Endothelial cell (in vitro differentiated cells): ENCODE measurements at places on chromosomes 7 and 10. TPM values are rescaled to one million over a fixed set of nuclear protein-coding genes. Genes with fewer than 3 reads are reported as not detected.

DNA sequence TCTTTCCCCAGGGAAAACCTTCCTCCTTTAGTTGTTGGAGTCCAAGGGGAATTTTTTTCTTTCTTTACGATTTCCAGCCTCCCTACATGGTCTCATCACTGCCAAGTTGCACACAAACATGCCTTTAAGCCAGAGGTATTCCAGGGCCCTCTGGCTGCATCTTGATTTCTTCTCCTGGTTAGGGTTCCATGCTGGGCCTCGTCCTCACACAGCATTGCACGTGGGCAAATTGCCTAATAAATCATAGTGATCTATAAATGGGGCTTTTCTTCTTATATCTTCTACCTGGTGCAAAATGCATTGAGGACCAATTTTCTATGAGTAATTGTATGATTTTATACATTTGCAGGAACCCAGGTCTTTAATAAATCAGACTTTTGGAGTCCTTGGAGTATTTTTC is 284.2 kb downstream of the C7orf25 start:
- peaks cover 4% of the 10 kb centered on the region for H3K27me3 ChIP-seq
- no peak for DNase-seq
- no peaks in the 10 kb centered on the region for H3K36me3 ChIP-seq
- H3K27ac ChIP-seq: no peak overlapping the region
- no peaks in the 10 kb centered on the region for H3K4me1 ChIP-seq

- H3K4me1 ChIP-seq: no peaks in the 10 kb centered on the region
- H3K4me3 ChIP-seq: no peak overlapping the region
- H3K36me3 ChIP-seq: no peaks in the 10 kb centered on the region
- peaks cover 4% of the 10 kb centered on the region for H3K27me3 ChIP-seq
Measured at GRCh38 chr10:80211786-80212185, 6.4 kb upstream of the ANXA11 start.

DNA sequence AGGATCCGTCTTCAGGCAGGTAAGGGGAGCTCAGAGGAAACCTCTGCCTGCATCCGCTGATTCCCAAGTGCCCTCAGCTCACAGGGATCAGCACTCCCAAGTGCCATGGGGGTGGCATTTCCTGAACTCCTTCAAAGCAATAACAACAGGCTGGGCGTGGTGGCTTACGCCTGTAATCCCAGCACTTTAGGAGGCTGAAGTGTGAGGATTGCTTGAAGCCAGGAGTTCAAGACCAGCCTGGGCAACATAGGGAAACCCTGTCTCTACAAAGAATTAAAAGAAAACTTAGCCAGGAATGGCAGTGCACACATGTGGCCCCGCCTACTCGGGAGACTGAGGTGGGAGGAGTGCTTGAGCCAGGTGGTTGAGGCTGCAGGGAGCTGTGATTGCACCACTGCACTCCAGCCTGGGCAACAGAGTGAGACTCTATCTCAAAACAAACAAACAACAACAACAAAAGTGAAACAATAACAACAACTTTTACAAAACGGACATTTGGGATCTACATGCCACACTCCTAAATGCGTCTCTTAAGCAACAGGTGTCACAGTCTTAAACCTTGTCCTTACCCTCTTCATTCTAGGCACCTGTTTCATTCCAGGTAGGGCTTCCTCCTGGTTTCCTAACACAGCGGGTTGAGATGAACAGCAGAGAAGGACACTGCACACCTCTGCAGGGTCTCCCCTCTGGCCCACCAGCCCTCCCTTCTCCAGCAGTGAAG is 73.8 kb downstream of the PAXIP1 start:
- no peaks in the 10 kb centered on the region for H3K27me3 ChIP-seq
- DNase-seq: no peak
- H3K4me3 ChIP-seq: no peak overlapping the region
- H3K36me3 ChIP-seq: peaks cover 7% of the 10 kb centered on the region
- no peak overlapping the region for H3K27ac ChIP-seq

DNA sequence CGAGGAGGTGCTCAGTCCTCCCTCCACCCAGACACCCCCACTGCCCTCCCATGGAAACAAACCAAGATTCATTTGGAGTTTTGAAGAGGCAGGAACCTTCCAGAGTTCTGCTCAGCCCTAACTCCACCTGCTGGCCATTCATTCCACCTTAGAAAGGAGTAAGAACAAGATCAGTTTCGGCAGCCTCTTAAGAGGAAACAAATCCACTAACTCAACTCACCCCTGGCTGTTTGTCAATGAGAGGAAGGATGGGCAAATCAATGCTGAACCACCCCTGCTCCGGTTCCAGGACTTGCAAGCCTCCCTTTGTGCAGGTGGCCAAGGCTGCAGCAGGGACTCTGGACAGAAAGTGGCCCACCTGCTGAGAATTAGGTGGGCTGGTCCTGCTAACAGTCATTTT is 26.2 kb downstream of the CCDC3 start:
- H3K4me1 ChIP-seq: peaks cover 8% of the 10 kb centered on the region
- no peak overlapping the region for H3K4me3 ChIP-seq
- peaks cover 5% of the 10 kb centered on the region for H3K27me3 ChIP-seq
- H3K27ac ChIP-seq: no peak overlapping the region

DNA sequence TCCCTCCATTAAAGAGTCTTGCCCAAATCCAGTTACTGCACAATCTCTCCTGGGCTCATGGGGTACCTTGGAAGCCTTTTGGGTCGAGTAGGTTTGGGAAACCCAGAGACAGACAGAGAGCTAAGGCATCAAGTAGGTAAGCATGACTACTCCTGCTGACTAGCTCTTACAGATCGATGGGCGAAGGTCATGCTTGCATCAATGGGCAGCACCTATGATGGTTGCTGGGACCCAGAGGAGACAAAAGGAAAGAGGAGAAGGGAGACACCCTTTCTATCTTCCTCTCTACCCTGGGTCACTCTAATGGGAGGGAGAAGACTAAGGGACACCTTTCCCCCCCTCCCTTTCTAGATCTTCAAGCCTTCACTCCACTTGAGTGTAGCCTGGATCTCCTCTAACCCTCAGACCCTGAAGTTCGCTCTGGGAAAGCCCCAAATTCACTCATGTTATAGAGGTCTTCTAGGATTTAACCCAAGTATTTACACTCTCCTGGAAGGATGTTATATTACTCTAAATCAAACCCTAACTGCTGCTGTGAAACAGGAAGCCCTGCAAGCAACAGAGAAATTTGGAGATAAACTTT is 31.6 kb upstream of the ZNF746 start:
- peaks cover 14% of the 10 kb centered on the region for H3K36me3 ChIP-seq
- no peak overlapping the region for H3K4me3 ChIP-seq
- H3K27me3 ChIP-seq: peaks cover 3% of the 10 kb centered on the region
- H3K4me1 ChIP-seq: no peaks in the 10 kb centered on the region
- no peak for DNase-seq

DNA sequence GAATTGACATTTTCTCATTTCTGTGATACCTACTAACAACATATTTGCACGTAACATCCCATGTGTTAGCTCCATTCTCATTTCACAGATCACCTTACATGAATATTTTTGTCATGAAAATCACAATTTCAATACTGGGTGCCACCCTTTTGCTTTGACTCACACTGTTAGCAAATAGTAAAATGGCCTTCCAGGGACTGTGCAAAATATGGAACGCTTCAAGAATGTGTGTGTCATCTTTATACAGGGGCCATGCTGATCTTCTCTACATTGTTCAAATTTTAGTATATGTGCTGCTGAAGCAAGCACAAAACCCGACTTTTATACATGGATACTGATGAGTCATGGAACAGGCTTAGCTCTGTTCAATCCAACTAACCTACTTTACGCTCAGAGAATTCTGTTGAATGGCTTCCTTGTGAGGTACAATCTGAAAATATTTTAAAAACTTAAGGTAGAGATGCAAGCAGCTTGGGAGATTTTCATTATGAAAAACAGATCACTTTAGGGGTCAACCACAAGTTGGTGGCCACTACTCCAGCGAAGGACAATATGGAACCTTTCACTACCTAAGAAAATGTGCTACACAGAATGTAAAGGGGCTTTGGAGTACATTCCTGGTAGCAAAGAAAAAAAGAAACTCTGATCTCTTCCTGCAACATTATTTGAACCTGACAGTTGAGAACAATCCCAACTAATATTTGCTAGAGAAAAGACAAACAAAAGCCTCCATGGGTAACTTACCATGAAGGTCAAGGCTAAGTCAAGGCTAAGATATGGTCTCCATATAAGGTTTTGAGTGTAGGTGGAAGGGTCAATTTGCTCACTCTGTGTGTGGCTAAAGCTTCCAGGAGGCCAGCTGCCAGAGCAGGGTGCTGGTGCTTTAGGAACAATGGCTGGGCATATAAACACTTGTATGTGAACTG is 11.9 kb downstream of the ANKRD26 start:
- H3K4me3 ChIP-seq: no peak overlapping the region
- H3K36me3 ChIP-seq: peaks cover 13% of the 10 kb centered on the region
- no peaks in the 10 kb centered on the region for H3K27me3 ChIP-seq
- DNase-seq: no peak
- no peaks in the 10 kb centered on the region for H3K4me1 ChIP-seq

- H3K27me3 ChIP-seq: peaks cover 3% of the 10 kb centered on the region
- peaks cover 4% of the 10 kb centered on the region for H3K4me1 ChIP-seq
- no peaks in the 10 kb centered on the region for H3K36me3 ChIP-seq
- H3K4me3 ChIP-seq: no peak overlapping the region
- DNase-seq: no peak
Measured at GRCh38 chr7:151756076-151756731, 120.7 kb downstream of the PRKAG2 start.

DNA sequence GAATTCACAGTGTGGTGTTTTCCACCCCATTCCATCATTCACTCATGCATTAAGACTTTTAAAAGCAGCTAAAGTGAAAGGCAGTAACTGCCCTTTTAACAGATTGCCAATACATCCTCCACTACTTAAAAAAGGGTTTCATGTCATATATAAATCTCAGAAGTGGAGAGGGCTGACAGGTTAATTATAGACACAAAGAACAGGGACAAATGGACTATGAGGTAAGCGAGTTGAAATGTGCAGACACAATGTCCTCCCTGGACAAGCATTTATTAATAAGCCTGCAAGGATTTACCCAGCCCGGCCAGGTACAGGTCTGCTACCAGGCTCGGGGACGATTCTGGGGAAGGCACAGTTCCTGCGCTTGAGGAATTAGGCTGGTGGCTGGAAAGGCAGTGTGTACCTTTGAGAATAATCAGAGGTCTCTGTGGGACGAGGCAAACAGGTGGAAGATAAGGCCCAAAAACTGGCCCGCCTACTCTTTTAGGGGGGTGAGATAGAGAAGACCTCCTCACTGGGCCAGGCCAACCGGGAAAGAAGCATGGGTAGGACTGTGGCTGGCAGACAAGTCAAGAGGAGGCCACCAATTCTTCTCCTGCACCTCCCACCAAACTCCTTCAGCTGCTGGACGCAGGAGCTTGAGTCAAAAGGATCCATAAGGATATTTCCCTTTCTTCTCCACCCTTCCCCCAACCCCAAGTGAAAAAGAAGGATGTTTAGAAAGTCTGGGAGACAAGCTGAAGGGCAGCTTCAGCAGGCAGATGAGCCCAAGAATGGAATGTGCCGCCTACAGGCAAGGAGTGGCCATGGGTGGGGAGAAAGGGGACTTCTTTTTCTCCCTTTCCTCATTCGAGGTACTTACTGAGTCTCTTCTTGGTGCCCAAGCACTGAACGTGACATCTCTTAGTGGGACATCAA is 1.5 kb downstream of the PDLIM1 start:
- H3K27ac ChIP-seq: peak overlapping the region; percentile 19
- H3K4me1 ChIP-seq: peaks cover 27% of the 10 kb centered on the region

- H3K36me3 ChIP-seq: no peaks in the 10 kb centered on the region
- H3K4me3 ChIP-seq: no peak overlapping the region
- H3K4me1 ChIP-seq: no peaks in the 10 kb centered on the region
- DNase-seq: no peak
- no peak overlapping the region for H3K27ac ChIP-seq
Measured at GRCh38 chr7:50865450-50865849, 82.8 kb upstream of the GRB10 start.

DNA sequence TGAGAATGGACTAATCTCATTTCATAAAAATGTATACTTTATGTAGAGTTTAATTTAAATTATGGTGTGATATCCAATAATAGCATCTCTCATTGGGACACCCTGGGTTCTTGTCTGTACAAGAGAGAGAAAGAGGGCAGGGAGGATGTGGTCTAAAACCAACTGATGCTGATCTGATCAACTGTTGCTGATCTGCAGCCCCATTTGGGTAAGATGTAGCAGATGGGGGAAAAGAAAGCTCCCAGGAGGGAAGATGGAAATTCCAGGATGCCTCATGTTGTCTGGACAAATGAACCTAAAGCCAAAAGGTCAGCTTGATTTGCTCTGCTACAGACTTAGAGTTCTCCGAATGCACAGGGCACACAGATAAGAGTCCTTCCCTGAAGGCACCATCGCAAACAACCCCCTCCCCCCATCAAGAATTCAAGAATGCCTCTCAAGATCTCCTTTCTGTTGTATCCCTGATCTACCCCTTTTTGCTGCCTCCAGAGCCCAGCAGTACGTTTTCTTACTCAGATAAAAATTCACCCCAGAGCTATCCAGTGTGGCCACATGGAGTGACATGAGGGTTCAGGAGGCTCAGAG is 171.4 kb upstream of the INHBA start:
- H3K4me1 ChIP-seq: peaks cover 3% of the 10 kb centered on the region
- H3K36me3 ChIP-seq: peaks cover 6% of the 10 kb centered on the region
- H3K27ac ChIP-seq: no peak overlapping the region
- no peak for DNase-seq
- H3K27me3 ChIP-seq: peaks cover 2% of the 10 kb centered on the region

GRCh38 chr7:87331687-87332252 is 13.7 kb upstream of the CROT start:
- H3K4me3 ChIP-seq: no peak overlapping the region
- no peak for DNase-seq
- peaks cover 2% of the 10 kb centered on the region for H3K27me3 ChIP-seq
- peak overlapping the region; percentile 61 for H3K27ac ChIP-seq
- H3K4me1 ChIP-seq: no peaks in the 10 kb centered on the region
- peaks cover 48% of the 10 kb centered on the region for H3K36me3 ChIP-seq

- peaks cover 4% of the 10 kb centered on the region for H3K36me3 ChIP-seq
- peaks cover 14% of the 10 kb centered on the region for H3K27me3 ChIP-seq
- H3K27ac ChIP-seq: no peak within 1 kb of the TSS
- peak within 1 kb of the TSS; percentile 93 for H3K4me3 ChIP-seq
Measured at GRCh38 chr7:19117091-19117869, at the start of gene TWIST1. TWIST1 (minus strand) TSS chr7:19117636; CDS start chr7:19117321, 315 bp downstream.

GCK gene
- not detected for total RNA-seq

H2AZ2 gene
- 157 TPM for total RNA-seq

GJD4 gene
- not detected for total RNA-seq

HOXA11 gene
- not detected for total RNA-seq

PDZD7 gene
- 0.54 TPM for total RNA-seq

UBN2 gene
- total RNA-seq: 22.2 TPM
